Fibroblast of mammary gland (primary cell): ENCODE measurements at places on chromosomes 16 and 17.
A peak's percentile ranks its signal among the peaks of the same experiment; 100 is the strongest.

DNA sequence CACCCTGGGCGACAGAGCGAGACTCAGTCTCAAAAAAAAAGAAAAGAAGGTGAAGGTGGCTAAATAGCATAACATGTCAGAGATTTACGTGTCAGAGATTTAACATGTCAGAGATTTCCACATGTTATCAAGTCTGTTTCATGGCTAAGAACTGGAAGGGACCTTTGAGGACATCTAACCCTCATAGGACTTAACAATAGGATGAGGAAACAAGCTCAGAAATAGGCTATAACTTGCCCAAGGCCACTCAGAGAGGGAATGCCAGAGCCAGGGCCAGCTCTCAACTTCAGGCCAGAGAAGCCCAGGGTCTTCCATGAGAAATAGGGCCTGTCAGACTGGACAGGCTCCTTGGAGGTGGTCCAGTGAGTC lies 26.8 kb upstream of the ZNF629 start:
- no peak for DNase-seq

- no peak for DNase-seq
Observed at GRCh38 chr16:81112453-81112852, 16.3 kb upstream of the GCSH start.

- no peak for DNase-seq
Observed at GRCh38 chr16:53534206-53534605, 31.2 kb upstream of the AKTIP start.

GRCh38 chr17:39676198-39676819 lies 8.1 kb downstream of the PNMT start:
- DNase-seq = no peak

GRCh38 chr16:83305092-83305491 lies 502.7 kb upstream of the HSBP1 start:
- peak; percentile 70 for DNase-seq

DNA sequence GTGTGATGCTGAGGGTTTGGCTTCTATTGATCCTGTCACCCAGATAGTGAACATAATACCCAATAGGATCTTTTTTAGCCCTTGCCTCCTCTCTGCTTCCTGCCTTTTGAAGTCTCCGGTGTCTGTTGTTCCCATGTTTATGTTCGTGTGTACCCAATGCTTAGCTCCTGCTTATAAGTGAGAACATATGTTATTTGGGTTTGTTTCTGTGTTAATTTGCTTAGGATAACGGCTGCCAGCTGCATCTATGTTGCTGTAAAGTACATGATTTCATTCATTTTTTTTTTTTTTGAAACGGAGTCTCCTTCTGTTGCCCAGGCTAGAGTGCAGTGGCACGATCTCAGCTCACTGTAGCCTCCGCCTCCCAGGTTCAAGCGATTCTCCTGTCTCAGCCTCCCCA lies 23.0 kb downstream of the DUS2 start:
- DNase-seq = no peak

DNA sequence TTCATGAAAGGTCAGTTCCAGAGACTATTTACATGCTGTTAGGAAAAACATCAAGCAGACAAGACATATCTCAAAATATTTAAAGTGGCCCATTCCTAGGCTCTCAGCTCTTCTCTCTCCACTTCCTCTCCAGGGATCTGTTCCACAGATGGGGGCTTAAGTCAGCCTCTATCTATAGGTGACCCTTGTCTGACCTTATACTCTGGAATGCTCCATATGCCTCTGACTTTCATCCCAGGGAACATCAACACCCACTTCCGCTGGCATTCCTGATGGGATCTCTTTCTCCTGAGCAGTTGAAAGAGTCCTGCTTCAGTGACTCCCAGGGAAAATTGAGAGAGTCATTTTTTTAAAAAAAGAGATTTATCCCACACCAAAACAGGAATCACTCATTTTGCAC lies 11.5 kb upstream of the WIPI1 start:
- DNase-seq = no peak

DNA sequence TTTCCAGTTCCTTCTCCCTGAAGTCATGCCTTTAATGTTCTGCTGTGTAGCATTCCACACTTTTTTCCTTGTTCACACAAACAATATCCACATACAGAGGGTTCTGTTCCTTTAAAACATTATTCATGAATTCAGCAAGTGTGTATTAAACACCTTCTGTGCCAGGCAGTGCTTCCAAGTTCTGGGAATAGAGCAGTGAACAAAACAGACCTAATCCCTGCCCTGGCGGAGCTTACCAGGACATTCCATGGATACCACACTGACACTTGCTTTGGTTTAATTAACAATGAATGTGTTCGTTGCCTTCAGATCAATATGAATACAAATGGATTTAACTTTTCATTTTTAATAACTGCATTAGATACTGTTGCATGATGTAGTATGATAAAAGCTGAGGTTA lies 57.9 kb upstream of the CLEC19A start:
- DNase-seq = no peak

GRCh38 chr16:70604407-70605282 lies 41.7 kb upstream of the IL34 start:
- DNase-seq = no peak

DNA sequence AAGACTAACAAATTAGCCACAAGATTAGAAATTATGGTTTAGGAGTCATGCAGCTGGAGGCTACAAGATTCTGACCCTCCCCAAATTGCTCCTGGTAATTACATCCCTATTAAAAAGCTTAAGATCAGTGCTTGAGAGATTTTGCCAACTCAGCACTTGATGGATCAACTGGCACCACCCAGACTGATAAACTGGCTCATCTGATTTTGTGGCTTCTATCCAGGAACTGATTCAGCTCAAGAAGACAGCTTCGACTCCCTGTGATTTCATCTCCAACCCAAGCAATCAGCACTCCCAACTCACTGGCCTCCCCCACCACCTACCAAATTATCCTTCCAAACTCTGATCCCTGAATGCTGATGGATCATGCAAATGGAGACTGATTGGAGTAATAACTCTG lies 94.8 kb downstream of the TNFRSF13B start:
- DNase-seq = peak; percentile 33

DNA sequence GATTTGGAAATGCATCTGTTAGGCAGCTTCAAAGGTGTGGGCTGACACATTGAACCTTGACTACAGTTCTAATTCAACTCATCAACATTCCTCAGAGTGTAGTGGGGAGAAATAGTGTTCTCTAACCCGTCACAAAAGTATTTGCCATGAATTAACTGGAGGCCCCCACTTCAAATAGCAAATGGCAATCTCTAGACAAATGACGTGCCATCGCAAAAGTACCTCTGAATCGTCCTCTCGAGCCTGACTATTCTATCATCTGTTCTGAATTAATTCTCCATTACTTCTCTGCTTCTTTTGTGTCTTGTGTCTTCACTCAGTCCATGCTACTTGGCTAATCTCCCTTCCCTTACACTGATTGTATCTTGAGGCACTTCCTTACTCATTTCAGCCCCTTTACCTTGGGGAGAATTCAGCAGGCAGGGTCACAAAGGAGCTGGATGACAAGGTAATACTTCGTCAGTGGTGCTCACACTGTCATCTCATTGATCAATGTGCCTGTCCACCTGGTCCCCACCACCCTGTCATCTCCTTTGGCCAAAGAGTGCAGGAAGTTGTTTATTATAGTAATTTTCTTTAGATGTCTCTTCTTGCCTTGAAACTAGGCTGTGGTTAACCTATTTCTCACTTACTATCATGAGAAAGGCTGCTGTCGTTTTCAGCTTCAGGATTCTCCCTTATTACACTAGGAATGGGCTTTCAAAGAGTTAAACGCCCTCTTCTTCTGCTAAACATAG lies 108.4 kb downstream of the SYCE1L start:
- no peak for DNase-seq

- DNase-seq = no peak
Observed at GRCh38 chr17:27518048-27518447, 61.8 kb downstream of the KSR1 start.

DNA sequence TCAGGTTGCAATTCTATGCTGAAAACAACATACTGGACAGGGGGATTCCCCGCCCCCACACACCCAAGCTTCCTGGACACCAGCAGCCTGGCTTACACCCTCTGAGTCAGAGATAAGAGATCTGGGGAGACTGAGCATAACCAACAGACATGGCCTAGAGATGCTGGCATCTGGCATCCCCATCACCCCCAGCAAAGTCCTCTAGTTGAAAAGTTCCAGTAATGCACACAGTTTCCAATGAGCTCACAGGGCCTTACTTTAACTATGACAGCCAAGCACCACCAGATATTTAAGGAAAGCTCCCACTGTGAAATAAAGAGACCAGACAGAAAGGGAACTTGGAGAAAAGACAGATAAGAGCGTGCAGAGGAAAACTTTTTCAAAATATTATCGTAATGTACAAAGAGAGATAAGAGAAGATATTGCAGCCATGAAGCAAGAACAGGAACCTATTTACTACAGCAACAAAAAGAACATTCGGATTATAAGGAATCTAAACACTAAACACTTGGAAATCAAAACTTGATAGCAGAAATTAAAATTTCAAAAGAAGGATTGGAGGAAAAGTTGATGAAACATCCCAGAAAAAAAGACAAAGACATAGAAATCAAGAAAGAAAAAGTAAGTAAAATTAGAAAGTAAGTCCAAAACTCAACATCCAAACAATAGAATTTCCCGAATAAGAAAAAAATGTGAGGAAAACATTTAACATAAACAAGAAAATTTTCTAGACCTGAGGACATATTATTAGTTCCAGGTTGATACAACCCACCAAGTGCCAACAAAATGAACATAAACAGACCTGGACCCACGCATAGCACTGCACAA lies 17.2 kb upstream of the ALOX15 start:
- DNase-seq = peak; percentile 28

DNA sequence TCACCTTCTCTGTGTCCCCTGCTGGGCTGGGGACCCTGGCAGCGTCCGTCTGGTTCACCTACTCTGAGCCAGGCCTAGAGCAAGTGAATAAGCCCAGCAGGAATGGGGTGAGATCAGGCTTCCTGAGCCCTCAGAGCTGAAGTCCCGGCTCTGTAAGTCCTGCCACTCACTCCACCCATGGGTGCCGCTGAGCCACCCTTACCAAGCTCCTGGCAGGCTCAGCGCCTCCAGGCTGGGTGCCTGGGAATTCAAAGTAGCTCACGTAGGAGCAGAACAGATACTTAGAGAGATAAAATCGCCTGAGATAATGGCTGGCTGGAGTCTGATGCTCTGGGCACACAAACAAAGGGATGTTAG lies 9.8 kb upstream of the LASP1NB start:
- DNase-seq = no peak

- peak; percentile 55 for DNase-seq
Observed at GRCh38 chr16:49700251-49701064, 155.5 kb downstream of the ZNF423 start.

DNA sequence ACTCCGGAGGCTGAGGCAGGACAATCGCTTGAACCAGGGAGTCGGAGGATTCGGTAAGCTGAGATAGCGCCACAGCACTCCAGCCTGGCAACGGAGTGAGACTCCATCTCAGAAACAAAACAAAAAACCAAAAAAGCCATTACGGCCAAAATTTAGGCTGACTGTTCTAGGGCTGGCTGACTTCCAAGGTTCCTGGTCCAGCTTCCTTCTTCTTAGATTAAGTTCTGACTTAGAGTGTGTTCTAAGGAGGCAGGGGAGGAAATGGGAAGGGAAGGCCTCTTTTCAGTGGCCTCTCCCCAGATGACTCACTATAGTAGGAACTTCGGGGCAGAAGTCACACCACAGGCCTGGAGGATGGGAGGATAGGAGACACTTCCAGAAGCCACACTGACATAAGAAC lies 27.7 kb upstream of the CLEC18B start:
- DNase-seq = peak; percentile 99

DNA sequence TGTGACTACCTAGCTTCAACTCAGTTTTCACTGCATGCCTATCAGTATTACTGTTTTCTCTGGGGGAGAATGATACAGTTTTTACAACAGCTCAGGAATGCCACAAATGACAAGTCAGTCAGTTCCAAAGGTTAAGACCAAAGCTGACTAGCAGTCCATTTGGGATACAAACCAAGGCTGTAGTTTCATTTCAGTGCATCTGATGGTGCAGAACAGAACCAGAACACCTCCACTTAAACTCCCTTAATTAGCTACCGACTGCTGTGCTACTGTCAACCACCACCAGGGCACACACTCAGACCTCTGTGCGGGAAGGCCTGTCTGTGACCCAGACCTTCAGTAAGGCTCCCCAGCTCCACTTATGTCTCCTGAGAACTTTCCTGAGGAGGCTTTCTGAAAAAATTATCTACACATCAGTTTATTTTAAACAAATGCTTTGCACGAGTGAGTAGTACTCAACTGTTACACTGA lies 20.4 kb downstream of the NFE2L1 start:
- DNase-seq = peak; percentile 60

DNA sequence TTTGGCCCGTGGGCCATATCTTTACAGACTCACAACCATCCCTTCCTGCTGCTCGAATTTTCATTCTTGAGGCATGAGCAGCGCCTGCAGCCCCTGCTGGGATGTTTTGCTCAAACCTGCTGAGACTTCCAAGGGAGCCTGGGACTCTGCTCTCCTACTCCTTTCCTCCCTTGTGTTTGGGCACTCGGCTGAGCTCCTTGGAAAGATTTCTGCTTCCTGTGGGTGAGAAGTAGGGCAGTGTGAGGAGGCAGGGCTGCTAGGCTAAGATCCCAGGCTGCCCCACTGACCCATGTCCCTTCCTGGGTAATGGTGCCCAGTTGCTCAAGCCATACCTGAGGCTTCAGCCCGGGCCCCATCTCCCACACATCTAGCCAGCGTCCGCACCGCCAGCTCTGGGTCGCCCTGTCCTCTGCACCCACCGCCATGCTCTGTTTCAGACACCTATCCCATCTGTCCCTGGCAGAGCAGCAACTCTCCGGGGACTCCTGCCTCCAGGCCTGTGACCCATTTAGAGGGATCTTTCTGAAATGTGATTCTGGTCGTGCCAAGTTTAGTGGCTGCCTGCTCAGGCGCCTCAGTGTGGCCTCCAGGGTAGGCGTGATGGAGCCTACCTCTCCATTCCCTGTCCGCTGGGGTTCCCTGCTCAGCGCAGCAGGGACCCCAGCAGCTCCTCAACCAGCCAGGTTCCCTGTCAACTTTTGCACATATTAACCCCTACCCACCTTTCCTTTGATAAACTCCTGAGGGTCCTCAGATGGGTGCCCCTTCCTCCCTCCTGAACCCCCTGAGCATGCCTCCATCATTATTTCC lies 190.1 kb downstream of the CCDC182 start:
- DNase-seq = no peak

GRCh38 chr16:29025218-29025617 lies 40.4 kb downstream of the LAT start:
- no peak for DNase-seq
